ENCODE measurements at places on chromosomes 6 and 20.
A peak's percentile ranks its signal among the peaks of the same experiment; 100 is the strongest.

GRCh38 chr20:62603021-62603906 lies 39.0 kb upstream of the SLCO4A1 start:
- DNase-seq: no peak

- no peak for DNase-seq
Observed at GRCh38 chr6:138520463-138520862, 21.2 kb upstream of the NHSL1 start.

- peak; percentile 62 for DNase-seq
Observed at GRCh38 chr20:35541783-35542662, at the start of gene ERGIC3. Gene ERGIC3, plus strand, starts transcription at chr20:35542078. Its CDS starts 20 bp downstream, at chr20:35542098.

DNA sequence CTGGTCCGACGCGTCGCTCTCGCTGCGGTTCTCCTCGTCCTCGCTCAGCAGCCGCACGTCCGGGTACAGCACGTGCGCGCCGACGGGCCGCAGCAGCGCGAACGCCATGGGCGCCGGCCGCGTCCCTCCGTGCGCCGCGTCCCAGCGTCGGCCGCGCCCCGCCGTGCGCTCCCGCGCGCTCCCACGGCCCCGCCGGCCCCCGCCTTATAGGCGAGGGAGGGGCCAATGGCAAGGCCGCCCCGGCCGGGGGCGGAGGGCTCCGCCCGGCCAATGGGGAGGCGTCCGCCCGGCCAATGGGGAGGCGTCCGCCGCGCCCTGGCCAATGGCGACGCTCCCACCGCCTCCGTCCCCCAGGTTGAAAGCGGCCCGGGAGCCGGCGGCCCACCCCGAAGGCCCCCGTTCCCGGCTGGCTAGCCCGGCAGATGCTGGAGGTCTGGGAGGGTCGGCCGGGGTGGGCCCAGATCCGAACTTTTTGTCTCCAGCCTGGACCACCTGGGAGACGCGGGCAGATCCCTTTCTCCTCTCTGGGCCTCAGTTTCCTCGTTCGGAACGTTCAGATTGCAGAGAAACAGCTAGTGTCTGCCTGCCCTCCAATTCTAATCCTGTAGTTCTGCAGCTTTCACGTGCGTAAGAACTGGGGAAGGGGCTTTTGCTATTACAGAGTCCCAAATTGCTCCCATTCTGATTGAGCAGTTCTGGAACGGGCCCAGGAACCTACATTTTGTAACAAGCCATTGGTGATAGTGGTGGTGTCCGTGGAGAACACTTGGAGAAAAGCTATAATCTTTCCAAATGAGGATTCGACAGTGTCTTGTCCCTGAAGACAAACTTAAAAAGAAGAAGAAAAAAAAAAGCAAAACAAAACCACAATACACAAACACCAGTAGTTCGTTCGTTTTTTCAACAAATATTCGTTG lies at the start of gene TCF15:
TSS of gene TCF15 (minus strand) at position 180 of the 917 bp plus-strand sequence. CDS start at position 108, 72 bp downstream.
- DNase-seq: no peak

DNA sequence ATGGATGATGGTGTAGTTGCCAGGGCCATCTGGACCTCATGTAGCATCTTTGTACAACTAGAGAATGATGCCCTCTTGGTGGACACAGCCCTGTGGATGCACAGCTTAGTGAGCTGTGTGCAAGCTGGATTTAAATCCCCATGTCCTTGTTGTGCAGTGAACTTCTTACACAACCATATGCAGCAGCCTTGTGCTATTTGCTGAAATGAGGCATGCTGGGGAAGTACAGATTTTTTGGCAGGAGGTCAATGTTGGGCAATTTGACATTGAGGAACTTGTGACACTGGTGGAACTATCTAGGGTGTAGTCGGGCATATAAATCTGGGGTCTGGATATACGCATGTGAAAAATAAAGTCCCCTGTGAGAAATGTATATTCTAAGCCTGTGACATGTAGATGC lies 5.8 kb upstream of the CDC5L start:
- no peak for DNase-seq

DNA sequence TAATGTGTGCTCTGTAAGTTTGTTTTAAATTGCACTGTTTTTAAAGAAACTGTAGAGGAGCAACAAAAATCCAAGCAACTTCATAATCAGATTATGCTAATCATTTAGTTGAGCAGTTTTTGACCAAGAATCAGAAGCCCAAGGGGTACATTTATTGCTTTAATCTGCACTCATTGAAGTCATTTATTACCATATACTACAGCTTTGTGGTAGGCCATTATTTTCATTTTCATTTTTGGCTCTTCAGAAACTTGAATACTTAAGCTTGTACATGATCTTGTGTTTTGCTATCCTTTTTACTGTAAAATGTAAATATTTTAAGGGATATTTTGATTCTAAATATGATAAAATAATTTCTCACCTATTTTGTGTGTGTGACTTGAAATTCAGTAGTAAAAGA lies 78.5 kb downstream of the PHF3 start:
- no peak for DNase-seq

GRCh38 chr6:11432713-11433450 lies 104.7 kb upstream of the TMEM170B start:
- peak; percentile 97 for DNase-seq

GRCh38 chr20:63118303-63119120 lies 97.4 kb downstream of the YTHDF1 start:
- DNase-seq: no peak

GRCh38 chr6:35651244-35651643 lies 37.5 kb downstream of the FKBP5 start:
- no peak for DNase-seq

DNA sequence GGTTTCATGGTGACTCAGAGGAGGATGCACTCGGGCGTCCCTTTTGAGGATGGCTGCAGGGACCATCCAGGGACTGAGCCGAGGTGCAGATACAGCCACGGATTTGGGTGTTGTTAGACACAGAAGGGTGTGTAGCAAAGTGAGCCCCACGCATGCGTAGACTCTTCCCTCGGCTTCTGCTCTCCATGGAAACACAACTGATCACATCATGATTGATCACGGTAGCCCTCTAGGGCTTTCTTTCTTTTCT lies 606 bp upstream of the ULBP1 start:
- no peak for DNase-seq

DNA sequence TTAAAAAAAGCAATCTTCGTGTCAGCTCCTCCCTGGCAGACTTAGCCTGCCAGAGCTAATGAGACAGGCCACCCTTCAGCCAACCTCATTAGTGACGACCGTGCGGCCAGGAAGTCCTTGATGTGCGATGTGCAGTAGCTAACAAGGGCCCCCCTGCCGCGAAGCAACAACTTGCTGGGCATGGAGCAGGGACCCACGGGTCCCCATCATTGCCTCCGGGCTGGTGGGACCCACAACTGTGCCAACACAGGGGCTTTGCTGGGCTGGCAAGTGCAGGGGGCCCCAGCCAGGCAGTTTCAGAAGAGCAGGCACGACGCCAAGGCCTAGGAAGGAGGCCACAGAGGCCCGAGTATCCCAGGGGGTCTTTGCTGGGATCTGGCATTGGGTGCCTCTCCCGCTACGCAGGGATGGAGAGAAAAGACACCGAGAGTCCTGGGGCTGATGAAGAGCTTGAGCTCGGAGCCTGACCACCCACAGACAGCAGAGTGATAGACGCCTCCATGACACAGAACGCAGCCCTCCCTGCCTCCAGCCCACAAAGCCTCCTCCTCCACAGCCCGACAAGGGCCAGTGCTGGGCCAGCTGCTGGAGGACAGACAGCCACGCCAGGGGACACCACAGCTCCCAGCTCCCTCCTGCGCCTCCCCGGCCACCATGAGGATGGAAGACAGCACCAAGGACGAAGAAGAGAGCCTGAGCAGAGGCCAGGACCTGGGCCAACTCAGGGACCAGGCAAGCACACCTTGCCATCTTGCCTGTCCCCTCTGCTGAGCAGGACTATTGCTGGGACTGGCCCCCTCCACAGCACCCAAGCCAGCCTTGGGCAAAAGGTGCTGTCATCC lies 96.6 kb downstream of the YTHDF1 start:
- no peak for DNase-seq

- no peak for DNase-seq
Observed at GRCh38 chr20:19835533-19836222, 77.6 kb downstream of the RIN2 start.

GRCh38 chr20:34461779-34462087 lies 54.5 kb upstream of the DYNLRB1 start:
- DNase-seq: no peak

DNA sequence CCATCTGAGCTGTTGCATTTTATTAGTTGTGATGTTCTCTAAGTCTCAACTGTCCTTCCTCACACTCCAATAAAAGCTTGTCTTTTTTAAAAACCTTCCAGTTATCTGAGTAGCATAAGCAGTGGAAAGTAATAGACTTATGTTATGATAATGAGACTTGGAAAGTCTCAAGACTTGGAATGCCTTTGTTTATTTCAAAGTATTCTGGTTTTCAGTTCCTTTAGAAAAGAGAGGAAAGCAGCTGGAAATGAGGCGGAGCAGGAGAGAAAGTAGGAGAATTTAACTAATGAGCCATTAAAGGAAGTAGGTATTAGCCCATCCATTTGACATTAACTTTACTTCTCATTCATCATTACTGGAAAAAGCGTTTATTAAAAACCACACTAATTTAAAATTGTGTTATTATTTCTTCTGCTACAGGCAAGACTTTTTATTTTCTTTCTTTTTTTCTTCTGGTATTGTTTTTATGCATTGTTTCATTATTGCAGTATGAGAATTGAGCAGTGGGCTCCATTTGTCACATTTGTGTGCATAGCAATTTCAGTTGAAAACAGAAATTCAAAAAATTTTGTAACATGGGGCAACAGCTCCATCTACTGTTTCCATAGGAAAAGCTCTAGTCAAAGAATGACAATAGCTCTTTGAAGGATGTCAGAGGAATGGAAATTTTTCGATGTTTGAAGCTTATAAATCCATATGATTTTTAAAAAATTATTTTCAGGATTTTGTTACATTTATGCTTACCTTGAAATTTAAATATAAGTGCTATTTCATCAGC lies 194.8 kb downstream of the COL9A1 start:
- no peak for DNase-seq

DNA sequence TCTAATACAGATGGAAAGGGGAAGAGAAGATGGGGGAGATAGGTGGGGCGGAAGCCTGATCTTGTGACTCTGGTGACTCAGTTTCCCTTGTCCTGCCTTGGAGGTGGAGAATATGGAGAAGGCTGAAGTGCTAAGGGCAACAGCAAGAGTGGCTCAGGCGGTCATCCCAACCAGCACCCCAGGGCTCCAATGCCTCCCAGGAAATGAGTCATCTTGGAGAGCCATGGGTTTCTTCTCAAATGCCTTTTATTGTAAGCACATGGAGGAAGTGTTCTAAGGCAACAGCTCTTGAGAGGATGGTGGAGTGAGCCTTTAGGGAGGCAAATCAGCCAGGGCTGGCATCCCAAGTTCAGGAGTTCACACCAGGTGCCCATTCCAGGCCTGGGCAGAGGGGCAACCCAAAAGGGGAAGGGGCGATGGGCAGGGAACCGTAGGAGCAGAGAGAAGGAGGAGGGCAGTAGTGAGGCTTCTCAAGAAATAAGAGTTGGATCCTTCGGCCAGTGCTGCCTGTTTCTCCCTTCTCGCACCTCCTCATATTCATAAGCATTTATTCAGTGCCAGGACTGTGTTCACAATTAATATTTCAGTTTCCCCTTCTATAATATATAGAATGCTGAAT lies 13.2 kb upstream of the AHCY start:
- DNase-seq: peak; percentile 20

DNA sequence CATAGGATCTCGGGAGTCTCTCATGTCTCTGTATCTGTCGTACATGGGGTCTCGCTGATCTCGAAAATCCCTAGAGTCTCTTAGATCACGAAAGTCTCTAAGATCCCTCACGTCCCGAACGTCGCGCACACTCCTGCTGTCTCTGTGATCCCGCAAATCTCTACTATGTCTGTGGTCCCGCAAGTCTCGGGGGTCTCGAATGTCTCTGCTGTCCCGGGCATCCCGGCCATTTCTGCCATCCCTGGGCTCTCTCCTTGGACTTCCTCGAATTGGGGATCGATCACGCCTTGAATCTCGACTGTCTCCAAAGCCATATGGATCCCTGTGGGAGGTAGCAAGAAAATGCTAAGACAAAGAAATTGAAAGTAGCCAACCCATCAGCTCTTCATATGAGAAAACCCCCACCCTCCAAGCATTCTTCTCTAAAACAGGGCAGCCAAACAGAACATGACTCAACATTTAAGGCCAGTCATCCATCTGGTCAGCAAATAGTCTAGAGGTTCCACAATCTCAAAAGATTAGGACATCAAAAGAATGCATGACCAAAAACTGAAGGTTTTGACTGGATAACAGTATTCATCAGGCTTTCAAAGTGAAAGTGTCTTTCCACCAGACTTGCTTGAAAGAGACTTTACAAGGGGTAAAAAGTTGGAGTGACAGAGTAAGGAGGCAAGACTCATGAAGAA lies 19.4 kb downstream of the NCOA5 start:
- DNase-seq: peak; percentile 23

DNA sequence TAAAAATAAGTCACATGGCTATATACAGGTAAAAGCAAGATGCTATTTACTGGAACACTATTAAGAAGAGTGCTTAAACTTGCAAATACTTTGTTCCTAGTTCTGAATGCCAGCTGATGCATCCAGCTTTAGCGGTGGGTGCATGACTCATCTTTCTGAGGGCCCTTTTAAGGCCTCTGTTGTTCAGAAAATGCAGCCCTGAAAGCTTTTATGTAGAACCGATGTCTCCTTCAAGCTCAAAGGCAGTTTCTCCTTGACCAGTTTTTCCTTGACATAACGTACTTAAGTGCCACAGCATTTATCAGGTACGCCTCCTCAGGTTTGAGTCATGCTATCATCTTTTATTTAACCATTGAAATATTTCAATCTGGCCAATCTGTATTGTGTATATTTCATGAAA lies 82.8 kb downstream of the MLIP start:
- DNase-seq: peak; percentile 18

DNA sequence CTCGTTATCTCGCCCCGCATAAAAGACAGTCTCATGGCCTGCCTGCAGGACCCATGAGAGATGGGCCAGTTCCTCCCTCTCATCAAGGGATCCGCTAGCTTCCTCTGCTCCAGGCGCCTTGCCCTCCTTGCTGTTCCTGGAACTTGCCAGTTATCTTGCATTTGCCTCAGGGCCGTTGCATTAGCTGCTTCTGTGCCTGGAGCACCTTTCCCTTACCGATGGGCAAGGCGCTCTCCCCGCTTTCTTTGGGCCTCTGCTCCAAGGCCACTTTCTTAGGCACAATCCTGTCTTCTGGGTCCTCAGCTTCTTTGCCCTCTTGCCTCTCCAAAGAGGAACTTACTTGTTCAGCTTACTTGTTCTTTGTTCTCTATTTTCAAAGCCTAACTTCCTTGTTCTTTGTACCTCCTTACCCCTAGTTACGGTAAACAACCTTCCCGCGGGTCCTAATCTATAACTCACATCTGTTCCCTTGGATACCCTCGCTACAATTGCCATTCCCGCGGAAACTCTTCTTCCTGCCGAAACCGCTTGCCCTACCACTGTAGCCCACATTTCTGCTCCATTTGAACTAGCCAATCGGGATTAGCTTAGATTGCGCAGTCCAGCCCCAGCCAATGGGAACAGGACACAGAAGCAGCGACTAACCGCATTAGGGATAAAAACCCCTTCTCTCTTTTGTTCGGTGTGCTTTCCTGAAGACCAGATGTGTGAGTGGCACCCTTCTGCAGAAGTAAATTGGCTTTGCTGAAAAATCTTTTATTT lies 887 bp upstream of the NSFL1C start:
- DNase-seq: no peak
